ENCODE measurements at places on chromosomes 12 and 14.
A peak's percentile ranks its signal among the peaks of the same experiment; 100 is the strongest.

DNA sequence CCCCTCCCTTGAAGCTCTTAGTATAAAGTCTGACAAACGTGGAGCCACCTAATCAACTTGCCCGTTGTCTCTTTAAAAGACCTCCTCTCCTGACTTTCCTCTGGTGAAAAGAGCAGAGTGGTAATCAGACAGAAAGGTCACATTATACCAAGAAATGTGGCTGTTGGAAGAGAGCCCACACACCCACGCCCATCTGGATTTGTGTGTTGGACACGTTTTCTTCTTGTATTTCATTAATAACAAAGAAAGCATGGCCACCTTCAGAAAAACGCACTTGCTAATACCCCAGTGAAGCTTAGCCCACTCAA, 41.3 kb downstream of the CCDC60 start:
- no peak for DNase-seq

- DNase-seq = no peak
These were observed 57.2 kb downstream of the ALG10B start for GRCh38 chr12:38373784-38374183.

GRCh38 chr14:60956632-60957031, 24.2 kb downstream of the TRMT5 start:
- no peak for DNase-seq

GRCh38 chr12:83016218-83016835, 329.6 kb downstream of the TMTC2 start:
- DNase-seq = no peak

DNA sequence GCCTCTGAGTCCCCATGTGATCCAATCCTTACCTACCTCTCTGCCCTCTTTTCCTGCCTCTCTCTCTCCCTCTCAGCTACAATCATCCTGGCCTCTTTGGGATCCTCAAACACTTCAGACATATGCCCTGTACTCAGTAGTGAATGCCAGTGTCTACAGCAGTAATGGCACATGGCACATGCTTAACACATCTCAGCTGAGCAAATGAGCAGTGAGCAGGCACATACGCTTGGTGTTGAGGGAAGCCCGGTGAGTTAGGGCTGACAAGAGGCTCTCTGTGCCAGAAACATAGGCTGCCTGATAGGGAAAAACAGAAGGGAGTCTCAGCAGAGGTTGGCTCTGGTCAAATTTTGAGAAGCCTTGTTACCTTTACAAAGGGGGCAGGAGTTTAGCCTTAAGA, 409.1 kb downstream of the TMEM132D start:
- DNase-seq = no peak

DNA sequence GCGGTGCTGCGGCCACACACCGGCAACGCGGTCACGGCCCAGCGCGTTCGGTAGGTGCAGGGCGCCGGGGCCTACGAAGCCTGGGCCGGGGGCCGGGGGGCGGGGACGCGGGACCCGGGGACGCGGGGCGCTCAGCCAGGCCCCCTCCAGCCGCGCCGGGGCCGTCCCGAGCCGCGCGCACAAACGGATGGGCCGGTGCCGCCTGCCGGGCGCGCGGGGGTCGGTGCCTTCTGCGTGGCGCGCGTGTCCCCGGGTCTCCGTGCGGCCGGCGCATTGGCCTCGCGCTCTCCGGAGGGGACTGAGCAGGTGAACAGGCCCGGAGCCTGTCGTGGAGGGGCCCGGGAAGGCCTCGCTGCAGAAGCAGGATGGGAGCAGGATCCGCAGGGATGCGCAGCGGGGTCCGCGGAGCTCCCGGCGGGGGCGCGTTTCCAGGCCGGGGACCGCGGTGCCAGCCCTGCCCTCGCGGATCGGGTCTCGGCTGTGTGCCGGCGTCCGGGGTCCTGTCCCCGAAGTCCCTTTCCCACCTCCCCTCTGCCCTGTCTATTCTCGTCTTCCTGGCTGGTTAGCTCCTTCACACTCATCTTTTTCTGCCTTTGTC, 421 bp downstream of the GLT1D1 start:
- DNase-seq = no peak

DNA sequence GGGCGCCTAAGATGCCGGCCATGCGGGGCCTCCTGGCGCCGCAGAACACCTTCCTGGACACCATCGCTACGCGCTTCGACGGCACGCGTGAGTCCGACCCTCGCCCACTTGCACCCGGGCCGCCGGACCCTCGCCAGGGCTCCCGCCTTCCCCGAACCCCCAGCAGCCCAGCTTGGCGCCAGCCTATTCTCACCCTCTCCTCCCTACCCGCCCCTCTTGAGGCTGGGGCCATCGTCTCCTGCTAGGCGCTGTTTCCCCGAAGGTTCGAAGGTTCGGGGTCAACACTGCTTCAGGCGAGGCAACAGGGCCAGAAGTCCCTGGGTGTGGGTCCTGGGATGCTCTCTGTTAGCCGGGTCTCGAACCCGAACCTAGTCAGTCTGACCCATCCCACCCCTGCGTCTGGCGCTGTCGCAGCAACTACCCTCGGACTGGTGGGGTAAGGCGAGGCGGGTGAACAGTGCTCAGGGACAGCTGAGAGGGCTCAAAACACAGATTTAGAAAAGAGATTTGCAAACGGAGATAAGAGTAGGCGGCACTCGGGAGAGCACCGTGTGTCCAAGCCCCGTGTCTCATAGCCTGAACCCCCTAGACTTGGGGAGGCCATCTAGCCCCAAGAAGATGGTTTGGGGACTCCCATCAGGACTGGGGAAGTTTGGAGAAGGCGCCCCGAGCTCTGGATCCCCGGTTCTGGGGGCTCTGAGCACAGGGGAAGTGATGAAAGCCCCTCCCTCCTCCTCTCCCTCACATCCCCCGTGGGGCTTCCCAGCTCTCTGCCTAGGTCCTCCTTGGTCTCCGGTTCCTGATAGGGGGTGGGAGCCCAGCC, 787 bp downstream of the KCNH3 start:
- DNase-seq = no peak

DNA sequence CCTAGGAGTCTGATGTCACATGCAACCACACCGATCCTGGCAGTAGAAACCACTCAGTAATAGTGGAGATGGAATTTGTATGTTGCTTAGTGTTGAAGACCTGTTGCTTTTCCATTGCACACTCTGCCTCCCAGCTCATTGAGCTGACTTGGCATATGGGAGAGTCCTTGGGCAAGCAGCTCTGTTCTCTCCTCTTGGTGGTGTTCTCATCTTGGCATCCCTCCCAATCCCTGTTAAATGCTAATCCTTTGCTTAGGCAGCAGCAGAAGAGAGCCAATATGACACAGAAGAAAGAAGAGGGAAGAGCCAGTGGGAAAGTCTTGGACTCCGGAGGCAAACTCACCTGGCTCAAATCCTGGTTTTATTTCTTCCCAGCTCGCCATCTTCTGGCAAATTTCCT, 178.0 kb upstream of the CAND1 start:
- DNase-seq = no peak

- peak; percentile 14 for DNase-seq
These were observed 151.6 kb upstream of the OR4E1 start for GRCh38 chr14:21825149-21825743.

DNA sequence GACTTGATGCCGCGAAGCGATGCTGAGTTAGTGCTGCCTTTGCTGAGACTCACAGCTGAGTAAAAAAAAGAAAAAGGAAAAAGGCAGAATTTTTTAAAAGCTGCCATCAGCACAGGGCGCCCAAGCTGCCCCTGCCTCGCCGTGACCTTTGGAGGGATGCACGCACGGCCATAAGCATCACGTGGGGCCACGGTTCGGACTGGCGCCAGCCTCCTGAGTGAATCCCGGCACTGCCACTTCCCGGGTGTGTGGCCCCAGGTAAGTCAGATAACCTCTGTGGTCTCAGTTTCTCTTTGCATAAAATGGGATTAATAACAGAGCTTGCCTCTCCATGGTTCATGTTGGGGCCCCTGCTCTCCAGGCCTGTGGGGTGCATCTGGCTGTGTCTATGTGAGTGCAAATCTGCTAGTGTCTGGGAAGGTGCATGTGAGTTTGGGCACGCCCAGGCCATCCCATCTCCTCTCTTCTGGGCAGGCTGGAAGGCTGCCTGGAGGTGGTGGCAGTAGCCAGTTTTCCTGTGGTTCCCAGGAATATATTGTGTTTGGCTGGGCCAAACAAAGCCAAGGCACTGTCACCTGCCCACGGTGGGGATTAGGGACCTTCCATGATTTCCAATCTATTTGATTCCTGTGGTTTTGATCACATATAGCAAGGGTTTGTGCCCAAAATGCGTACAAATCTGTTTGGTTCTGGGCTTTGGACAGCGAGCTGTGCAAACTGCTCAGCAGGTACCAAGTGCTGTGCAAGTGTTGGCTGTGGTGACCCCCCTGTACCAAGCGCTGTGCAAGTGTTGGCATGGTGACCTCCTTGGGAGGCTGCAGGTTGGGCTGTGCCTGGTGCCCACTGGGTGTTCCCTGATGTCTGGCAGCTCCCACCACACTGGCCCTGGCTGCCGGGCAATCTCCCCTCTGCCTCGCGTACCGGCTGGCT, 43.5 kb upstream of the NCOR2 start:
- no peak for DNase-seq

DNA sequence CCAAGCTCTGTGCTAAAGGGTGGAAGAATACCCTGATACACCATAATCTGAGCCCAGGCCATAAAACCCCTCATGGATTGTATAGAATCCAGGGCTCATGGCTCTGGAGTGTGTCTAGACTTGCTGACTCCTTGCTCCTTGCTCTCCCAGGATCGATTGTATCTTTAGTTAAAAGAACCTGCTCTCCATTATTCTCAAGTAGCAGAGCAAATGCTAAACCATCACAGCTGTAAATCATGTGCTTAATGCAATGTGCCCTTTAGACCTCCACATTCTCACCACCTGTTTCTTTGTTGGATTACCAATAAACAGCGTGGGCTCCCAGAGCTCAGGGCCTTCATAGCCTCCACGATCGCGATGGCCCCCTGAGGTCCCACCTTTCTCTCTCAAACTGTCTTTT, 411.6 kb upstream of the FBXO33 start:
- DNase-seq = no peak

- no peak for DNase-seq
These were observed 538.2 kb upstream of the TMEM132C start for GRCh38 chr12:127728729-127729128.

DNA sequence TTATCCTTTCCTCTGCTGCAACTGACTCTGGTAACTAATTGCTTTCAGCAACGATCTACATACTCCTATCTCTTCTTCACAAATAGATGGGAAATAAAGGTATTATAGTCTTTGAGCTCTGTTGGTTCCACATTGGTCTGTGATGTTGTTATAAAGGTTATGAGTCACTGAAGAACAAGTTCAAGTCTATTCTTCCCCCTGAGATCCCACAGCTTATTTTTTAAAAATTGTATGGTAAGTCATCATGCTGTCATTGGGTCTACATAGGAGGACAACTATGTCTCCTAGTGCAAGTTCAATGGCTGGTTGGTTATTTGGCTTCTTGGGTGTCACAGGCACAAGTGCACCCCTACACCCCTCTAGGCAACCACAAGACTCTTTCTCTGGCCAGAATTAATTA, 49.6 kb upstream of the PTCSC3 start:
- no peak for DNase-seq

DNA sequence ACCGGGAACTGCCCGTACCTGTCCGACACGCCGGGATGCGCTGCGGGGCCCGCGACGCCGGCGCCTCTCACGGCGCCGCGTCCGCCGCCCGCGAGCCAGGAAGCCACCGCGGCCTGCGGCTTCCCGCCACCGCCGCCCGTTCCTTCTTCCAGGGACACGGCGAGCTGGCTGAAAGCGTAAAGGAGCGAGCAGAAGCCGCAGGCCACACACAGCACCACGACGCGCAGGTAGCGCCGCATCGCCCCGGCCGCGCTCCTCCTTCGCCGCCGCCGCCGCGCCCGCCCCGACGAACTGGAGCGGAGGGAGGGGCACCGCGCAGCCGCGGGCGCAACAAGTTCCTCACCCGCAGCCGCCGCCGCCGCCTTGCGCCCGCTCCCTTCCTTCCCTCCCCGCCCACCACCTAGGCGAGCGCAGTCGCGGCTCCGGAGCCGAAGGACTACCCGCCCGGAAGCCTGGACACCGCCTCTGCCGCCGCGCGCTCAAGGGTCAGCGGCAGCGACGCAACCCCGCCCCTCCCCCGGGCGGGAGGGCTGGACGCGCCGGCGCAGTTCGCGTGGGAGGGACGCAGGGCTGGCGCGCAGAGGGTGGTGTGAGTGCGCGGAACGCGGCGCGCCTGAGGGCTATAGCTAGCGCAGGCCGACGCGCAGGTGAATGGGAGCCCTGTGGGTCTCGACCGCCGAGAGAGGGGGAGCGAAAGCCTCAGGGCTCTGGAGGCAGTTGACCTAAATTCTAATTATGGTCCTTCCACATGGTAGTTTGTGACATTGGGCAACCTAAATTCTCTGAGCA, at the start of gene GXYLT1:
TSS of gene GXYLT1 (minus strand) at position 467 of the 789 bp plus-strand sequence. CDS start at position 239, 228 bp downstream.
- DNase-seq = peak; percentile 74

GRCh38 chr14:103448097-103448496, 62.9 kb downstream of the MARK3 start:
- DNase-seq = no peak

- DNase-seq = no peak
These were observed 80.4 kb upstream of the KCNA1 start for GRCh38 chr12:4829161-4829792.

GRCh38 chr12:127295630-127296029, 971.3 kb upstream of the TMEM132C start:
- DNase-seq = no peak

DNA sequence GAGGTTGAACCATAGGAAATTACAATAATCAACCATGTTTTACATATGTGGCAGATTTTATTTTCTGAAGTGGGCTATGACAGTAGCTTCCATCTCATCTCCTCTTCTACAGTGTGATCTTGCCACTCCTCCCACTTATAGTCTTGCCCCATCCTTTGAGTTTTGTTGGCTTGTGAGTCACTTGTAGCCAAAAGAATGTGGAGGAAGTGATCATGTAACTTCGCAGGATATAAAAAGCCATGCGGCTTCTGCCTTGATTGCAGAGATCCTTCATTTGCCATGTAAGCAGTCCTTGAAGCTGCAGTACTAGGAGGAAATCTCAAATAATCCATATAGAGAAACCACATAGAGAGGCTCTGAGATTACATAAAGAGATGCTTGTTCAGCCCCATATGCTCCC, 13.7 kb upstream of the ZNF84 start:
- no peak for DNase-seq

GRCh38 chr14:93051600-93052546, 63.9 kb downstream of the ITPK1 start:
- no peak for DNase-seq

GRCh38 chr12:2624543-2625288, 170.1 kb upstream of the FKBP4 start:
- DNase-seq = no peak

GRCh38 chr12:10243818-10244520, 31.3 kb downstream of the GABARAPL1 start:
- DNase-seq = no peak

DNA sequence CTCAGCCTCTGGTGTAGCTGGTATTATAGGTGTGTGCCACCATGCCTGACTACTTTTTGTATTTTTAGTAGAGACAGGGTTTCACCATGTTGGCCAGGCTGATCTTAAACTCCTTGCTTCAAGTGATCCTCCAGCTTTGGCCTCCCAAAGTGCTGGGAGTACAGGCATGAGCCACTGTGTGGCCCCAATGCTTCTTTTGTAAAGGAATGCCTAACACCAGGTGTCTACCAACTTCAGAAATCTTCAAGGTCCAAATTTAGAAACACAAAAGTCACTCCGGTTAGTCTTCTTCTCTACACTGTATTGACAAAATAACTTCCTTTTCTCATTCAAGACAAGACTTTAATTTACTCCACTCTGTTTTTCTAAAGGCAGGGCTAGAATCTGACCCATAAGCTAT, 188.7 kb downstream of the PRKD1 start:
- no peak for DNase-seq

GRCh38 chr12:40099423-40099853, 6.4 kb downstream of the SLC2A13 start:
- DNase-seq = no peak

GRCh38 chr14:100621806-100622205, 34.6 kb upstream of the BEGAIN start:
- no peak for DNase-seq

- no peak for DNase-seq
These were observed 55.1 kb downstream of the PAWR start for GRCh38 chr12:79635676-79636075.
